ENCODE measurements at places on chromosomes 5 and 9. TPM values are rescaled to one million over a fixed set of nuclear protein-coding genes. Genes with fewer than 3 reads are reported as not detected.

The SEMA5A gene
- total RNA-seq, result 45.6 TPM

The PCDHA9 gene
- total RNA-seq, result 0.58 TPM

The NDFIP1 gene
- 140 TPM for total RNA-seq

The PBX3 gene
- 64.5 TPM for total RNA-seq

The GRIN1 gene
- total RNA-seq, result 0.47 TPM
